ENCODE measurements at places on chromosomes 6 and 20.

- DNase-seq = no peak
Measured at GRCh38 chr6:114556846-114557488, 214.1 kb upstream of the HS3ST5 start.

DNA sequence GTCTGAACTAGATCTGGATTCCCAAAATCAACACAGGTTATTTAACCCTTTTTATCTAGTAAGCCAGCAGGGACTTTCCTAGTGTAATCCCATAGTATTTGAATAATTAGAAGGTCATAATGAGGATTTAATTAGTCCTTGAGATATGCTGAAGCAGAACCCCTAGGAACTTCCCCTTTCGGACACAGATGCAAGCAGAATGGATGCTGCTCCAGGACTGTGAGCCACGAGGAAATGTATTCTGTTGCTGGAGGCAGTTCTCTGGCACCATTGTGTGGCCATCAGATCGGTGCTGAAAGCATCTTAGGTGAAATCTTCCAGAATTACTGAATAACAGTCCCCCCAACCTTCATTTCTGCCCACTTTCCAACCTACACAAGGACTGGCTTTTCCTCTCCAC, 206.9 kb downstream of the TMEM242 start:
- DNase-seq = no peak

GRCh38 chr20:23268792-23269354, 81.7 kb upstream of the NXT1 start:
- DNase-seq = no peak

- peak; percentile 58 for DNase-seq
Measured at GRCh38 chr6:45419571-45420082, 41.9 kb upstream of the SUPT3H start.

- DNase-seq = no peak
Measured at GRCh38 chr20:34300809-34301586, 2.2 kb downstream of the AHCY start.

DNA sequence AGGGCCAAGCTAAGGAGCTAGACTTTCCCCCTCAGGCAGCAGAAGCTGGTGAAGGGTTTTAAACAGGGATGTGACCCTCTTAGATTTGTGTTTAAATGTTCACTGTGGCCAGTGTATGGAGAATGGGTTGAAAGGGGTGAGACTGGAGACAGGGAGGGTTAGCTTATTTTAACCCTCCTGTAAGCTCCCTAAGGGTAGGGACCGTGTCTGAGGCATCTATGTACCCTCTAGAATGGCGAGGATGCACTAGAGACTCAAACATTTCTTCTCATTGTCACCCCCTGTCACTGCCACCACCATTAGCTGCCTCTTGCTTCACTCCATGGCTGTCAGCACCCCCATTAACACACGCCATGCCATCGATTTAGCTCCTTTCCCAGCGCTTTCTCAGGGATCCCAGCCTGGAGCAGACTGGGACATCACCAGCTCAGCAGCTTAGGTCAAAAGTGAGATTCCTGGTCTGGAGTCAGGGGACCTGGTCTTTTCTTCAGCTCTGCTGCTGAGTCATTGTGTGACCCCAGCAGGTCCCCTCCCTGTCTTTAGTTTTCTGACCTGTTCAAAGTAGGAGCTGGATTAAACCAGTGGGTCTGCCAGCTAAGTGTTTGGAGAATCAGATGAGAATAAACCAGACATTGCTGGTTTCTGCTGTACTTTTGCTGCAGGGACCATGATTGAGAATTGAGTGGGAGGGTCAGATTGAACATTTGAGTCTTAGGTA, 1.1 kb upstream of the SLC22A7 start:
- DNase-seq = no peak

DNA sequence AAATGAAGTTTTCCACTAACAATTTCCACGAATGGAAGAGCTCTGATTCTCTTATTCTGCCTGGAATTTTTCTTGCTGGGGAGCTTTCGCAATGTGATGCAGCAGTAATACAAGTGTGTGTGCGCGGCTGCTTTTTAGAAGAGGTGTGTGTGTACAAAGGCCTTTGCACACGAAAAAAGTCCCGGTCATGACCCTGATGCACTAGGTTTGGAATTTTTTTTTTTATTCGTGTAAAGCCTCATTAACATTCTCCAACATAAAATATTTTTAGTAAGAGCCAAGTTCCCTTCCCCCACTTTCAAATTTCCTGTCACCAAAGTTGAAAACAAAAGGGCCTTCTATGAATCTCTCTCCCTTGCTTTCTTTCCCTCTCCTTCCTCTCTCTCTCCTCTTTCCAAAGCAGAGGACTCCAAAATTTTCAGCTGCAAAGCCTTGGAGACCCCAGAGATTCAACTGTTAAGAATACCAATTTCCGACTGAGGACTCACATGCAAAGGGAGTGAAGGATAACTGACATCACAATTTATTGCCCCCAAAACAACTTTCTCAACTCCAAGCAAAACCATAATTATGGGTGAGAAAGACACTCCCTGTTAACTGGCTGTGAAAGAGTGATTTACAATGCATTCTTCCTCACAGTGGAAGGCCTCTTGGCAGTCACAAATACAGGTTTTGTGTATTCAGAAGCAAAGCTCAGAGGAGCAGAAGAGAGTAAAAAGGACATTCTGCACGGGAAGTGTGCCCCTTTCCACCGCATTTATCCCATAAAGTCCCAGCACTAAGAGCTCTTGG, 421.2 kb upstream of the JARID2 start:
- no peak for DNase-seq

DNA sequence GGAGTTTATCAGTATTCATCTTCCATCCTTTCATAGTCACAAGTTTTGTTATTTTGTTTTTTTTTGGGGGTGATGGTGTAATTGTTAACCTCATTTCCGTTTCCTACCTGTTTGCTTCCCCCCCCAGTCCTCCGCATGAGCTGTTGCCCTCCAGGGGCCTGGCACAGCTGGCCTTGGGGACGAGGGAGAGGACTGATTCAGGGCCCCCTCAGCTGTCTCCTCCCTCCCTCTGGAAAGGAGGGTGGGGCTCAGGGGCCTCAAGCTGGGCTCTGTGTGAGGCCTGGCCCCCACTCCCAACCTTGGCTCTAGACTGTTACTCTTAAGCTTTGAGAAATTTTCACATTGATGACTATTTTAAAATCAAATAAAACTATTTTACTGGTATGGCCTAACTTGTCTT, 4.0 kb downstream of the LRRC73 start:
- no peak for DNase-seq

Measured in activated T-helper 9 cell treated with anti-CD3 and anti-CD28 coated beads, Interleukin-2, amount 50 U/mL, for 16 hours (primary cell).